ENCODE measurements at places on chromosomes 2 and 18.

DNA sequence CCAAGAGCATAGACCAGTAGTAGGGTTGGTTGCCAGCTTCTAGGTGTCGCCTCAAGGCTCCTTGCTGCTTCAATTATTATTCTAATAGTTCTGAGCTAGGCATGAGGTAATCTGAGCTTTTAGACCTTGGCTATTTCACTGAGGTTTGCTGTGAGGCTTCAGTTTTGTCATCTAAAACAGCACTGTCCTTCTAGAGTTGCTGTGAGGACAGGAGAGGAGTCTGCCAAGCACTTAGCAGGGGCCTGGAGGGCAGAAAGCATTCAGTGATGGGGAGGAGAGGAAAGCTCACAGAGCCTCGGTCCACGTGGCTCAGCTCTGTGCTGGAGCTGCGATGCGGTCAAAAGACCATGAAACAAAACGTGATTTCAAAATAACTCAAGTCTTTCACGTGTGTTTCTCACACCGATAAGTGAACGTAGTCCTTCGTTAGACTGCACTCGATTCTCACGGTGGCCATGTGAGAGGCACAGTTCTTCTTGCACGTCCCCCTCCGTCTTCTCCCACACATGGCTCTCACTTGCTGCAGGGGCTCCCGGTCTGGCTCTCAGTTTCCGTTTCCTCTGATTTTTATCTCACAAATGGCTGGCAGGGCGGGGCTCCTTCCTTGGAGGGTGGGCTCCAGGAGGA, 113.7 kb downstream of the B3GNT2 start:
- no peak for DNase-seq

DNA sequence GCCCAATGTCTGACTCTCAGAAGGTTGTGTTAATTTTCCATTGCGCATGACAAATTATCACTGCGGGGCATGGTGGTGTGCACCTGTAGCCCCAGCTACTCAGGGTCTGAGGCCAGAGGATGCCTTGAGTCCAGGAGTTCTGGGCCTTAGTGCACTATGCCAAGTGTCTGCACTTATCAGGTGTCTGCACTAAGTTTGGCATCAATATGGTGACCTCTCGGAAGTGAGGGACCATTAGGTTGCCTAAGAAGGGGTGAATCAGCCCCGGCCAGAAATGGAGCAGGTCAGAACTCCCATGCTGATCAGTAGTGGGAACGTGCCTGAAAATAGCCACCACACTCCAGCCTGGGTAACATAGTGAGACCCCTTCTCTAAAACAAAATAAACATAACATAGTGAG, 61.7 kb upstream of the ZNF532 start:
- DNase-seq: no peak

- DNase-seq: no peak
Observed at GRCh38 chr2:36318-36717, 10.0 kb downstream of the FAM110C start.

- DNase-seq: peak; percentile 78
Observed at GRCh38 chr2:20065885-20066602, 14.6 kb upstream of the LAPTM4A start.

- no peak for DNase-seq
Observed at GRCh38 chr18:69558052-69558451, 157.4 kb downstream of the DOK6 start.

GRCh38 chr2:33130054-33130447, 183.3 kb downstream of the LTBP1 start:
- no peak for DNase-seq

DNA sequence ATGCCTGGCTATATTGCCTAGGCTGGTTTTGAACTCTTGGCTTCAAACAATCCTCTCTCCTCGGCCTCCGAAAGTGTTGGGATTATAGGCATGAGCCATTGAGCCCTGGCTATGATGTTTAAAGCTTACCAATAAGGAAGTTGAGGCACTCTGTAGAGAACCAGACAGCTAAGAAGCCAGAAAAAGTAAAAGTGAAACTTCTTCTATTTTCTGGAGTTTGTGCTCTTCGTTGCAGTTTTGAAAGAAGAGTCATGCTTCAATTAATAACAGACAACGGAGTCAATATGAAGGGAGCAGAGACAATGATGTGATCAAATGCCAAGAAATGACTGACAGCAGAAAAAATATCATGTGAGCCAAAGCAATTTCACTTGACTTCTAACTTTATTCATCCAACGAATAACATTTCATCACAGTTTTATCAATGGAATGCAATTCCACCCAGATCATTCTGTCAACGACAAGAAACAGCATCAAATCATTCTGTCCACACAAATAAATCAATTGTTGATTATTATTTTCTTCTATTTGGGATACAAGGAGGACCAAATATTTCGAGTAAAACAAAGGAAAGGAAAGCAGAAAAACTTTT, 175.5 kb upstream of the CELF4 start:
- no peak for DNase-seq

- no peak for DNase-seq
Observed at GRCh38 chr2:17805166-17805565, 11.1 kb upstream of the MSGN1 start.

GRCh38 chr18:74702950-74703349, 105.3 kb downstream of the ZNF407 start:
- DNase-seq: no peak

- DNase-seq: no peak
Observed at GRCh38 chr18:68738564-68738963, 23.7 kb upstream of the TMX3 start.

- no peak for DNase-seq
Observed at GRCh38 chr2:200453853-200454534, 55.9 kb downstream of the KCTD18 start.

DNA sequence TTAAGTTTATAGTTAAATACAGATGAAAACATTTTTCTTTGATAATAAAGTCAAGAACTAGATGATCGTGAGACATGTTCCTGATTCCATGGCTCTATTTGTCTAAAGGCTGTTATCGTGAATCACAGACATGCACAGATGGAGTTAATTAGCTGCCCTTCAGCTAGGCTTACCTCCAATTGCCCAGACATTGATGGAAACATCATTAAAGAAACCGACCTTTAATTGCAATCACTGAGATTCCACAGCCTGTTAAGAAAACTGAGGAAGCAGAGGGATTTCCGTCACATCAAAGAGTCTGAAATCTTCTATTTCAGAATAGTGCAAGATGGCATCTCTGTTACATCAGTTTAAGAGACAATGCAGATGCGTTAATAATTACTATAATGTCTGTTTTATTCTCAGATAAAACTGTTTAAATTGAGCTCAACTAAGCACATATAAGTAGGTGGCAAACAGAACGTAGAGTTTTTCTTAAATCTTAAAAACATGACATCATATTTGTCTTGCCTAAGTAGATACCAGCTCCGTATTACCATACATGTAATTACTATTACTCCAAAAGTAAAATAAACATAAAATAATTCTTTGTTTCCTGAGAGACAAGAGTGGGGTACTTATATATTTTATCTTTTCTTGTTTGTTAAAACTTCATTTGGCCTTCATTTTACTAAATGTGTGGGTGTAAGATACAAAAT, 23.9 kb upstream of the CRACDL start:
- no peak for DNase-seq

- no peak for DNase-seq
Observed at GRCh38 chr18:39523281-39523680, 1957.7 kb upstream of the CELF4 start.

- no peak for DNase-seq
Observed at GRCh38 chr2:174446531-174446930, 40.3 kb downstream of the GPR155 start.

GRCh38 chr2:176202491-176202890, 14.0 kb downstream of the HOXD1 start:
- no peak for DNase-seq

DNA sequence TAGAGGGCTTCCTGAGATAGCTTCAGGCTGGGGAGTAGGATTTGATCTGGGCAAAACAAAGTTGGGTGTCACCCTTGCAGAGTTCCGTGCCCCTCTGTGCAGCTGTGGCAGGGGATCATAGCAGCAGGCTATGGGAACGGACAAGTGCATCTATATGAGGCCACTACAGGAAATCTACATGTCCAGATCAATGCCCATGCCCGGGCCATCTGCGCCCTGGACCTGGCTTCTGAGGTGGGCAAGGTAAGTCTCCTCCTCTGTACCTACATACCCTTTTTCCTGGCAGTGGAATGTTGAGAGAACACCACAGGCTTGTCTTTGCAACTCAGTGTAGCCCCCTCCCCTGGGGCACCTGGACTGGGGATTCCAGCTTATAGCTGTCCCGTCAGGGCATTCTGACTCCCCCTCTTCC, 3.5 kb downstream of the WDR54 start:
- no peak for DNase-seq

- peak; percentile 77 for DNase-seq
Observed at GRCh38 chr2:95231723-95232122, 24.4 kb downstream of the ZNF892 start.

GRCh38 chr2:205461678-205462665, 220.3 kb upstream of the NRP2 start:
- DNase-seq: no peak

- DNase-seq: no peak
Observed at GRCh38 chr2:117786520-117786919, 28.0 kb upstream of the DDX18 start.

DNA sequence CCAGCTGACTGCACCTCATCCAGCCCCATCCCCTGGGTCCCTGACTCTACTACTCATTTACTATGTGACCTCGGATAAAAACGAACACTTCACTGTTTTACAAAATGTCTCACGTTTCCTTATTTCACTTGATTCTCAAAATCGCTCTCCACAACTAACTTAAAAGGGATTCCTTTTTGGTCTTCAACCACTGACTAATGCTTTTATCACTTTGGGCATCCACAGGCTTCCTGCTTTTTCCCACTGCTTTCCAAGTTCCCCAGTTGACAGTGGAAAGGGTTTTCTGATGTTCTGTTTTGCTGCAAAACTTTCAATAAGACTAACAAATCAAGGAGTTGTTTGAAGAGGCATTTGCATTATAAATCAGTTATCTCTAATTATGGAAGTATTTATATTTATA, 24.1 kb downstream of the EIF2AK3 start:
- no peak for DNase-seq

DNA sequence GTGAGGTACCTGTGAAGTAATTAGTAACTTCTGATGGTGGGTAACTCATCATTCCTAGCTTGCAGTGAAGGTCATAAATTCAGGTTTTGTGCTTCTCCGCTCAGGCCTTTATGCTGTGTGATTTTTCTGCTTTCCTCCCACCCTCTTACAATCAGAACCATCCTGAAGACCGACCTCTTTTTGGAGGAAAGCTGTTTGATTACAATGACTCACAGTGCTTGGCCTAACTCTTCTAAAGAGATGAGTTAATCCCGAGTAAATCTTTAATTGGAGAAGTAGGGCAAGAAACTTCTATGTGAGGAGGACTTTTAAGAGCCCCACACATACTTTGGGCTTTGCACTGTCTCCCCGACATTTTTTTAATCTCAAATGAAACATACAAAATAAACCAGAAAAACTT, 53.1 kb downstream of the TTC27 start:
- no peak for DNase-seq

DNA sequence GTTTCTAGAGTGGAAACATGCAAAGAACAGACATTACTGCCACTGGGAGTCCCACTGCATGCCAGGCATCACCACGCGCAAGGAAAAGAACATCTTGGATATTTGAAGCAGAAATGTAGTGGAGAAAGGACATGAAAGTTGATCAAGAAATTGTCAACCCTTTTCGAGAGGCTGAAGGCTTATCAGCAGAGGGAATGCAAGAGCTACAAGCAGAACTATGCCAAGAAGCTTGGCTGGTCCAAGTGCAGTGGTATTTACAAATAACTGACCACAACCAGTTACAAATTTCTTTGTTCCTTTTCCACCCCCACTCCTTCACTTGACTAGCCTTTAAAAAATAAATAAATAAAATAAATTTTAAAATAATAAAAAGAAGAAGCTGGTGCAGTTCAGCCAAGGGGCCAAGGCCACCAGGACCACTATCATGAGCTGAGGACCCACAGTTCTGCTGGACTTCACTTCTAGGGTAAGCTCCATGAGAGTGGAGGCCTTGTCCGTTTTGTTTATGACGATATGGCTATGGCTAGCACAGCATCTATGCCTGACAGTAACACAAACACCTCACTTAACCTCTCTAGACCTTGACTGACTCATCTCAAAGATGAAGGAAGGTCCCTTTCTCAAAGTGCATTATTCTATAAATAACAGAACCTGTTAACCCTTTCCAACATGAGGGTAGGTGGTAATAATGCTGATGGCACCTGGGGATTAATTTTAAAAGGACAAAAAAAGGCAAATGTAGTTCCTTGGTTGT, 20.9 kb downstream of the MARCHF4 start:
- DNase-seq: no peak

- no peak for DNase-seq
Observed at GRCh38 chr2:215614296-215614695, 178.4 kb upstream of the FN1 start.

- no peak for DNase-seq
Observed at GRCh38 chr2:191618046-191618780, 59.7 kb upstream of the NABP1 start.

GRCh38 chr2:12965540-12966269, 249.0 kb downstream of the TRIB2 start:
- peak; percentile 80 for DNase-seq

Measured in COLO829 (cell line).